ENCODE measurements at places on chromosomes 1 and 21.

GRCh38 chr1:82073659-82074058 lies 272.9 kb downstream of the ADGRL2 start:
- no peak for DNase-seq

DNA sequence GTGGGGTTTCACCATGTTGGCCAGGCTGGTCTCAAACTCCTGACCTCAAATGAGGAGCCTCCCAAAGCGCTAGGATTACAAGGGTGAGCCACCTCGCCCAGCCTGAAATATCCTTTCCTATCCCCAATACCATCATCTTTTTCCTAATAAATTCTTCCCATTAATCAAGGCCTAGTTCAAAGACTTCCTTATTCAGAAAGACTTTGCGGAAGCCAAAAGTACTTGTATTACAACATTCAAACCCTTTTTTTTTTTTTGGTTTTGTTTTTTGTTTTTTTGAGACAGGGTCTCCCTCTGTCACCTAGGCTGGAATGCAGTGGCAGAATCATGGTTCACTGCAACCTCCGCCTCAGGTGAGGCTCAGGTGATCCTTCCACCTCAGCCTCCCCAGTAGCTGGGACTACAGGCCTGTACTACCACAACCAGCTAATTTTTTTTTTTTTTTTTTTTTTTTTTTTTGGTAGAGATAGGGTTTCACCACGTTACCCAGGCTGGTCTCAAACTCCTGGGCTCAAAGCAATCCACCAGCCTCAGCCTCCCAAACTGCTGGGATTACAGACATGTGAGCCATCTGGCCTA lies 7.6 kb downstream of the SLC19A2 start:
- no peak for DNase-seq

DNA sequence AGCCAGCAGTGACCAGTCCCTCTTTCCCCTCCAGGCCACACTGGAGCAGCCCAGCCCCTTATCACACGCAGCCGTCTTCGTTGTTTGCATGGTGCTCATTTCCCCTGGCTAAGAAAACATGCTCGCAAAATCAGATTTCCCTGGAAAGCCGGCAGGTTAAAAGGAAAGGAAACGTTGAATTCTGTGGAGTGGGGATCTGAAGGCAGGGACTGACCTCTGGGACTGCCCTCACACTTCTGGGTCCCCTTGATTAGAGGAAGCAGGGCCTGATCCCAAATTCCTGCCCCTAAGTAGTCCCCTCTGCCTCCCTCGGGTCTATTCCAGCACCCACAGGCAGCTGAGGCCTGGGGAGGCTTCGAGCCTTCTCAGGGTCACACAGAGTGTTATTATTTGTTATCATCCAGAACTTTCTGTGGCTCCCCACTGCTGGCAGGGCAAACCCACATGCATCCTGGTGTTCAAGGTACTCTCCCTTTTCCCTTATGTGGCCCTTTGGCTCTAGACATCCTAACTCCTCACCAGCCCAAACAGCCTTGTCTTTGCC lies 125.2 kb upstream of the ZBTB40 start:
- no peak for DNase-seq

- DNase-seq: no peak
These were observed 1.0 kb upstream of the SAMD13 start for GRCh38 chr1:84300501-84300900.

DNA sequence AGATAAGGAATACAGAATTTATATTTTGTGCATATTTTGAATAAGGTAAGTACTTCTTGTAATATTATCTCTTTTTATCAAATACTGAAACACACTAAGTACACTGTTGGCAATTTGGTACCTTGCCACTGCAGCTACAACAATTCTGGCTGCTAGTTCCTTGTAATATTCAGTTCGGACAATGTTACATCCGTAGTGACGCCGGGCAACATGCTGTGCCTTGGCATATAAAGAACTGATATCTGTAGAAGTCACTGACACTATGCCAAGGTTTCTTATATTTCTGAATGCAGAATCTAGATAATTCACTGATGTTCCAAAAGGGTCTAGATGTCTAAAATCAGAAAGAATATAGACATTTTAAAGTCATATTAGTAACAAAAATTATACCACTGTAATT lies 17.5 kb downstream of the TRMT1L start:
- no peak for DNase-seq

DNA sequence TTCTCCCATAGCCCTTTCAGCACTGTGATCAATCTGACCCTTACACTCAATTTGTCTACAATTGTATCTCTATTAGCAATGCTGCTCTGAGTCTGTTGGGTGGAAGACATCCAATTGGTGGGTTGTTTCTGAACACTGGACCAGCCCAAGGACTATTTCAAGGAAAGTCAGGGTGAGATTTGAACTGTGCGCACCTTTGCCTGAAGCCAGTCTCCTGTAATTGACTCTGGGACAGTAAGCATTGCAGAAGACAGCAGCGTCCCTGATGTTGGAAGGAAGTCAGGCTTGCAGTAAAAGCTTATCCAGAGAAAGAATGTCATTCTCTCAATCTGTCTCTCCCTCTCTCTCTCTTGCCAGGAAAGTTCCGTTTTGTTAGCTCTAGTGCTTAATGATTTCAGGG lies 233.9 kb downstream of the KIF26B start:
- DNase-seq: no peak

All from activated CD4-positive, alpha-beta T cell treated with anti-CD3 and anti-CD28 coated beads for 1 hour (primary cell).